WTC11 (cell line): ENCODE measurements at places on chromosomes 2 and 18.
A peak's percentile ranks its signal among the peaks of the same experiment; 100 is the strongest.

- DNase-seq, result peak; percentile 48
Observed at GRCh38 chr2:232887171-232887850, 17.2 kb downstream of the SNORC start.

DNA sequence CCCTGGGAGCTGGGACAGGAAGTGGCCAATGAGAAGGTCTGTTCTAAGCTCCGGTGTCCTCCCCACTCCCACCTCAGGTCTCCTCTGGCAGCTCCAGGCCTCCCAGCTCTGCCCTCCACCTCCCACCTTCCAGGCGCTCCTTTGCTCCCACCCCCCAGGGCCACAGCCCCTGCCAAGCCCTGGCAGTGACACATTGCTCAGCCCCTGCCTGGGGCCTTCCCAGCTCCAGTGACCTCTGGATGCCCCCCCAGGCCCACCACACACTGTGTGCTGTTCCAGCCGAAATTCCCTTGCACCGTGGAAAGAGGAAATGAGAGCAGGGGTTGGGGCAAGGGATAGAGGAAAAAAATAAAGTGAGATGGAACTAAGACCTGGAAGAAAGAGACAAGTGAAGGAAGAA lies 289.6 kb downstream of the CYP26B1 start:
- DNase-seq, result no peak

- DNase-seq, result no peak
Observed at GRCh38 chr18:4878480-4878879, 318.6 kb downstream of the AKAIN1 start.

- DNase-seq, result no peak
Observed at GRCh38 chr2:169619946-169620345, 35.8 kb downstream of the PPIG start.

DNA sequence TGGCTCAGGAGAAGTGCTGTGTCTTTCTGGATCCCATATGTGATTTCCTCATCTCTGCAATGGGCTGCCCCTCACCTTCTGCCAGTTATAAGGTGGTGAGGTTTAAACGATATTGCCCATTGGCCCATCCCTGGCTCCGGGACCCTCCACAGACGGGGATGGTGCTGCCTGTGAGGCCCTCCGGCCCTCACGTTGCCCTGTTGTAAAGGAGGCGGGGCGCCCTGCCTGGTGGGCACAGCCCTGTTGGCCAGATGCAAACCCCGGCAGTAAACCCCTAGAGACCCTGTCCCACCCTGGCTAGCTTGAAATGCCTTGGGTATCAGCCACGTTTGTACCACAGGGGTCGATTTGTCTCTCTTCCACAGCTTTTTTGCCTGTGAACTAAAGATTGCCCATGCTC lies 7.4 kb downstream of the ARHGEF4 start:
- DNase-seq, result no peak

DNA sequence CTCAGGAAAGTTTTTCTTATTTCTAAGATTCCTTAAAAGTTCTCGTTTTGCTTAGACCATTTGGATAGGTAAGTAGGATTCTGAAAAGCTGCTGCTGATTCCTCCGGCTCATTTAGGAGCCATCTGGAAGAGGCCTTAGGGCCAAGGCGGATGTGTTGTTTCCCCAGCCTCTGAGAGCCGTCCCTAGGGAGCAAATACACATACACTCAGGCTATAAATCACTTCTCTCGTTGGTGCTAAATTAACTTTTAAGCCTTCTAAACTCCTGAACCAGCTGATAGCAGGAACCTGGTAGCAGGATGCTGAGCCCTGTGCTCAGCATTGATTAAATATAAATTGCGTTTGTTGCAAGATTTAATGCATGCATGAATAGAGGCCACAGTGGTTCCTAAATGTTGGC lies 109.8 kb downstream of the ADCYAP1 start:
- DNase-seq, result no peak

DNA sequence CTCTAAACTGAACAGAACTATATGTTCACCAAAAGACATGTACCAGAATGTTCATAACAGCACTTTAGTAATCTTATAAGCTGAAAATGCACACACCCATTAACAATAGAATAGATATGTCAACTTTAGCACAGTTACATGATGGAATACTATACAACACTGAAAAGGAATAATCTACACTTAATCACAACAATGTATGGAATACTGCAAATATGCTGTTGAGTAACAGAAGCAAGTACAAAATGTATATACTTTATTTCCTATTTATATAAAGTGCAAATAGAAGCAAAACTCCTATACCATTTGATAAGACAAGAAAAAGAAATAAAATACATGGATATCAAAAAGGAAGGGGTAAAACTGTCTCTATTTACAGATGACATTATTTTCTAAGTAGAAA lies 352.8 kb downstream of the NCKAP5 start:
- no peak for DNase-seq

GRCh38 chr2:216279459-216279858 lies 92.8 kb downstream of the MARCHF4 start:
- no peak for DNase-seq

- no peak for DNase-seq
Observed at GRCh38 chr2:46024146-46024779, 272.9 kb upstream of the EPAS1 start.
